Gastroesophageal sphincter (tissue), 4 donors: ENCODE measurements at places on chromosomes 7 and 10. TPM values are rescaled to one million over a fixed set of nuclear protein-coding genes. Genes with fewer than 3 reads are reported as not detected.
A peak's percentile ranks its signal among the peaks of the same experiment; 100 is the strongest.

The ARHGEF35 gene
- total RNA-seq = 4.5 TPM

DNA sequence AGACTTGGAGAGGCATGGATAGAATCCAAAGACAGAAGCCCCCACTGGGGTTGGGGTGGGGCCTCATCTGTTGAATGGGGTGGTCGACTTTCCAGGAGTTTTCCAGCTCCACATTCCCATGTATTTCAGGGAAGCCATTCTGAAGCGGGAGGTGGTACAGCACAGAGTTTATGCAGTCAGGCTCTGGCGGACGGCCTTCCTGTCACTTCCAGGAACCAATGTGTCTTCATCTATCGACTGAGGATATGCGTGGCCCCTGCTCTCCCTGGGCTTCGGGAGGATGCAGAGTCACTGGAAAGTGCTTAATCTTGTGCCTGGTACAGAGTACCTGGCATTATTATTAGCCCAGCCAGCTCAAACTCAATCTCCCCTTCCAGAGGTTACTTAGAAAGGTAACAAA lies 26.3 kb downstream of the DOCK1 start:
- peaks cover 40% of the 10 kb centered on the region for H3K4me1 ChIP-seq
- peaks cover 17% of the 10 kb centered on the region for H3K36me3 ChIP-seq
- H3K27me3 ChIP-seq = no peaks in the 10 kb centered on the region
- peak overlapping the region; percentile 33 for H3K4me3 ChIP-seq
- H3K27ac ChIP-seq = peak overlapping the region; percentile 42
- peak; percentile 14 for ATAC-seq

GRCh38 chr7:7414791-7415603 lies 120.7 kb downstream of the COL28A1 start:
- no peaks in the 10 kb centered on the region for H3K36me3 ChIP-seq
- ATAC-seq = no peak
- H3K4me3 ChIP-seq = no peak overlapping the region
- no peaks in the 10 kb centered on the region for H3K4me1 ChIP-seq
- H3K27ac ChIP-seq = no peak overlapping the region

DNA sequence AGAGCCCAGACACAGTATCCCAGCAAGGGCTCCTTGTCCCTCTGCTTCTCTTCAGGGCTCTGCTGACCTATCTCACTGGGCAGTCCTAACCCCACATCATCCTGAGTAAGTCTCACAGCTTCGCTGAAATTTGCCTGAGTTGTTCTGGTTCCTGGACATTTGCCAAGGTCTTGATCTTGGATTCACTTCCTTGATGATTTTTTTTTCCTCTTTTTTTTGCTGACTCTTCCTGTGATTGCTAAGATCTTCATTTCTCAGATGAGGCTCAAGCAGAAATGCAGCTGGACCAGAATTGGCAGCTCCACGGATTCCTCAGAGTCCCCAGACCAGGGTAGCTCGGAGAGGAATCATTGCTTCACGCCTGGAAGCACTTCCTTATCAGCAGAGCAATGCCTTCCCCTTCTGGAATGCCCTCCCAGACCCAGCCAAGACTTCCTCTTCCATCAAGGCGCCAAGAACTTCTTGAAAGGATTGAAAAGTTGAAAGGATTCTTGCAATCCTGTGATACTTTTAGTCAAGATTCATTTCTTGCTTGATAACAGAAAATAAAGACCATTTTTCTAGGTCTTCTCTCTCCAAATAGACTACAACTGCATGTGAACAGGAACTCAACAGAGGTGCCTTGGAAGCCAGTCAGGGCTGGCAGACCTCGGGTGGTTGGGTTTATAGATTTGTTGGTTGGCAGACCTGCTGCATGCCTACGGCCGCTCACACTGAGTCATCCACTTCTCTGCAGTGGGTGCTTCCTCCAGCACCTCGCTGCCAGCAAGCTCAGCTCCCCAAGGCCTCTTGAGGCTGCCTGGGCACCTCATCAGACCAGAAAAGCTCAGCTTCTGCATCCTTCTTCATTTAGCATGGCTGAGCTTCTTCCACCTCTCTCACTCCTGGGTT lies 8.8 kb upstream of the AFAP1L2 start:
- peak; percentile 60 for ATAC-seq
- H3K27ac ChIP-seq = peak overlapping the region; percentile 29
- no peaks in the 10 kb centered on the region for H3K27me3 ChIP-seq
- no peak overlapping the region for H3K4me3 ChIP-seq
- H3K4me1 ChIP-seq = peaks cover 6% of the 10 kb centered on the region

The TBC1D12 gene
- total RNA-seq = 17.4 TPM

The ATG9B gene
- not detected for total RNA-seq

DNA sequence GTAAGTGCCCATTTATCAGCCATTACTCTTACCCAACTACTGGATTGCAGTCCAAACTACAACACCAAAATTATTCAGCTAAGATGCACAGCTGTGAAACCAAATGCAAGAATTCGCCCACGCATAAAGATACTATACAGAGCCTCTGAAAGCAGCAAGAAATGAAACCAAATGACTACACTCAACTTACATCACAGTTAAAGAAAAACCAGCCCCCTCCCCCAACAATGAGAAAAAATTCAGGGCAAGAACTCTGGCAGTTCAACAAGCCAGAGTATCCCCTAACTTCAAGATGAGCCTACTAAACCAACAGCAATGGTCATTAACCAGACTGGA lies 209.1 kb upstream of the VWC2 start:
- ATAC-seq = no peak
- H3K27me3 ChIP-seq = no peaks in the 10 kb centered on the region
- H3K4me3 ChIP-seq = no peak overlapping the region
- H3K36me3 ChIP-seq = no peaks in the 10 kb centered on the region
- H3K27ac ChIP-seq = no peak overlapping the region

- H3K4me3 ChIP-seq = no peak overlapping the region
- H3K27me3 ChIP-seq = no peaks in the 10 kb centered on the region
- peak overlapping the region; percentile 88 for H3K27ac ChIP-seq
These were observed 22.6 kb downstream of the TES start for GRCh38 chr7:116232920-116233319.

The TMEM120A gene
- total RNA-seq = 32.4 TPM

- peak overlapping the region; percentile 75 for H3K4me3 ChIP-seq
- ATAC-seq = peak; percentile 60
- H3K27me3 ChIP-seq = peaks cover 8% of the 10 kb centered on the region
- no peaks in the 10 kb centered on the region for H3K36me3 ChIP-seq
- H3K4me1 ChIP-seq = peaks cover 53% of the 10 kb centered on the region
These were observed 424 bp downstream of the EGFR start for GRCh38 chr7:55019191-55019690.
